ENCODE measurements at places on chromosomes 11 and 22.
A peak's percentile ranks its signal among the peaks of the same experiment; 100 is the strongest.

GRCh38 chr22:49042066-49042465 lies 785.6 kb downstream of the BRD1 start:
- DNase-seq = no peak

GRCh38 chr11:100769165-100769564 lies 82.1 kb downstream of the ARHGAP42 start:
- no peak for DNase-seq

DNA sequence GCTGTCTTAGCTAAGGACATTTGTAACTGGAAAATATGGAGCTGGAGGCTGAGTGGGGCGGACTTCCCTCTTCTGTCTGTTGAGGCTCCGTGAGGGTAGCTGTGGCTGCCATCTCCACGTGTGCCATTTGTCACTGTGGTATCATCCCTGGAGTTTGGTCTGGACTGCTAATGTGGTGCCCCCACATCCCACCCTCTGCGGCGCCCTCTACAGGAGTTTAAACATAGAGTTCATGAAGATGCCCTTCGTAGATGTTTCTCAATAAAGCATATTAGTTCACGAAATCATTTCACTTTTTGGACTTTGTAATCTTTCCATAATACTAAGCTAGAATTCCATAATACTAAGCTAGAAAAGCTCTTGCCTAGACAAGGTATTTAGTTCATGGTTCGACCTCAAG lies 52.4 kb downstream of the TECTA start:
- DNase-seq = no peak

GRCh38 chr11:68956142-68956541 lies 24.6 kb downstream of the MRGPRD start:
- DNase-seq = peak; percentile 43

- DNase-seq = no peak
These were observed 3.3 kb upstream of the RCN1 start for GRCh38 chr11:32087597-32087996.

- no peak for DNase-seq
These were observed 85.3 kb upstream of the OR9Q1 start for GRCh38 chr11:57938351-57938750.

DNA sequence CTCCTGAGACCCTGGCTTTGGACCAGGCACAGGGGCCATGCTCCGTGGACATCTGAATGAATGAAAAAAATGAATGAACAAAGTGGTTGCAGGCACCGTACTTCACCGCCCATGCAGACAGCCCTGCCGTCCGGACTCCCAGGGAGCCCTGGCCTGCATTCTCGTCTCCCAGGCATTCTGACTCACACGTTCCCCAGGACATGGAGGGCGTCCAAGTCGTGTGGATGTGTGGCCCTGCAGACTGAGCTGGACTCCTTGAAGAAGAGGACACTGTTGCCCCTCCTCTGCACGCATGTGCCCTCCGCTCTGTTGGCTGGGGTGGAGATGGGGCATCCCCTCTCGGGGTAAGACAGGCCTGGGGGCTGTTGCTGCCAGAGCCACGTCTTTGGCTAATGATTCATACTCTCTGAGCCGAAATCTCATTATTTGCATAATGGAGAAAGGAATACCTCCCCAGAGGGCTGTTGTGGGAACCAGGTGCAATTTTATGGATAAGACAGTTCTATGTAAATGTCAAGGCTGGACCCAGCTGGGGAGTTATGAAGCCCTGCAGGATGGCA lies 49.7 kb downstream of the RTL6 start:
- no peak for DNase-seq

- DNase-seq = no peak
These were observed 105.1 kb downstream of the ARHGAP32 start for GRCh38 chr11:129086976-129087375.

DNA sequence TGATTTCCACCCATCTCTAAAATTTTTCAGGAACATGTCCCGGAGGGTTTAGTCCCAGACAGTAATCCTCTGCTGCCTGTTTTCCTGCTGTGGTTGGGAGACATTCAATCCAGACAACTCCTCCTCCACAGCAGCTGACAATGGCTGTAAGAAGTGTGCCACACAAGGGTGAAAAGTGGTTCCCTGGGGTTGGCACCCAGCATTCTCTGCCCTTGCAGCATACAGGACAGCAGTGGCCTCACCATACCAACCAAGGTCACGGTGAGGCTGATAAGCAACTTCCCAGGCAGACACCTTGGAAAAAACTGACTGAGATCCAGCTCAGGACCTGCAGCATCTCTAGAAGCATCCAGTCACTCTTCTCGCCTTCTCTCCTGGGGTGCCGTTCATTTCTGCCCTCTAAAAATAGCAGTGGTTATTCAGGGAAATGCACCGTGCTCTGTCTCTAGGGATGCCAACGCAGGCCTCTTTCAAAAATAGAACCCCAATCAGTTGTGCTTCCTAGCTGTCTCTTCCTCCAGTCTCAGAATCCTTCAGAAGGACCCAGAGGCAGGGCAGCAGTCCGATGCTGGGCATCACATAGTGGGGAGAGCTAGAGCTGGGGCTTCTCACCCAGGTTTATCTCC lies 241.0 kb downstream of the TENM4 start:
- DNase-seq = no peak

- no peak for DNase-seq
These were observed 5.1 kb downstream of the SHISAL1 start for GRCh38 chr22:44307509-44308169.

DNA sequence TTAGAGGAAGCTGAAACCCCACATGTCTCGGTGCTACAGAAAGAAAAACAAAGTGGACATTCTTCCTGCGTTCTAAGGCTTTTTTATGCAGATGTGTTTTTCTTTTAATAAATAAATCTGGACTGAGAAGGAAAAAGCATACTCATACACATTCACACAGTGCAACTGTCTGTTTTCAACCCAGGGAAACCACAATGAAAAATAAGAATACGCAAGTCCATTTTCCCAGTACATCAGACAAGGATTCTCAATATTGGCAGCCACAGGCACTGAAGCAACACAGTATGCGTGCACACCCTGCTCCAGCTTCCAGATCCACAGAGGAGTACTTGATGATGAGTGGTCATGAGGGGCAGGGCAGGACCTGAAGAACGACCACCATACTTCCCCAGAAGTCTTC lies 86.9 kb downstream of the ETS1 start:
- no peak for DNase-seq

All from stimulated activated CD4-positive, alpha-beta T cell treated with anti-CD3 and anti-CD28 coated beads, Interleukin-2, amount 100 ng/mL, for 24 hours (primary cell).